ENCODE measurements at places on chromosomes 4 and X.

- DNase-seq, result no peak
Observed at GRCh38 chr4:110492522-110492921, 16.6 kb downstream of the ENPEP start.

DNA sequence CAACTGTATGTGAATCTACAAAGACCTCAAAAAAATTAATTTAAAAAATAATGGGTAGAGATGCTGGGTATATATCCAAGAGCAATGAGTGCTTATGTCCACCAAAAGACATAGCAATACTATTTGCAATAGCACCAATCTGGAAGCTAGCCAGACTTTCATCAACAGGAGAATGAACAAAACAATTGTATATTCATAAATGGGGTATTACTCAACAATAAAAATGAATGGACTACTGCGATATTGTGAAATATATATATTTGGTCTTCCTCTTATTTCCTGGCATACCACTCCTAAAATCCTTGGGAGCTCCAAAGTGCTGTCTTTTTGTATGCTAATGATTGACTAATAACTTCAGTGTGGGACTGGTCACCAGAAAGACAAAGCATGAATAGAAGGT is 77.5 kb downstream of the MSN start:
- DNase-seq, result no peak

GRCh38 chrX:63402106-63402505 is 51.0 kb upstream of the SPIN4 start:
- DNase-seq, result no peak

DNA sequence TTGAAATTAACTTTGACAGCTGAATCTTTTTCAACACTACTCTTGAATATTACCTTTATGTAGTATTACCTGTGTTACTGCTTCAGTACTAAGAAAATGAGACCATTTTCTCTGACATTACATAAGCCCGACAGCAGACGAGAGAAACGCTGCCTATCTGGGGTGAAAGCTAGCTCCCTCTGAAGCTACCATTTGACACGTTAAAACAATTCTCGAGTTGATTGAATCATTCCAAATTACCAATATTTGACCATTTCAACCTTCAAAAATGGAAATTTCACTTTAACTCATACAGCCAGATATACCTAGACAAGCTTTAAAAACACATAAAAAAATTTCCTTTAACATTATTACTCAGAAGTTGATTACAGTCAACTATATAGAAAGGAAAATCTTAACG is 836 bp downstream of the GPM6A start:
- no peak for DNase-seq
